ENCODE measurements at places on chromosomes 16 and 17.

DNA sequence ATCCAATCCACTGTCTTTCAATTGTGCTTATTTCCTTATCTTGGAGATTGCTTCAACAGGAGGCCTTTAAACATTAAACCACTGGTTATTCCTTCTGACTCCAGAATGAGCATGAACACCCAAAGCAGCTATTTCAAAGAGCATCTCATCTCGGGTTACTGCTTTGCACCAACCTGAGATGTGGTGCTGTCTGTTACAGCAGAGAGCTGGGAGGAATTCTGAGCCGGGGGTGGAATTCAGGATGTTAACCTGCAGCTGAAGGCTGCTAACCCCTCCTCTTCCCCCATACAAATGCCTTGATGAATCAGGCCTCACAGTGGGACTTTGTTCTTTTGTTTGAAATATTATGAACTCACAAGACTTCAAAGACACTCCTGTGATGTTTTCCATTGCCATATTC lies 113.1 kb downstream of the SHISA9 start:
- DNase-seq: no peak

- DNase-seq: no peak
These were observed 29.1 kb downstream of the CRHR1 start for GRCh38 chr17:45813048-45813725.

DNA sequence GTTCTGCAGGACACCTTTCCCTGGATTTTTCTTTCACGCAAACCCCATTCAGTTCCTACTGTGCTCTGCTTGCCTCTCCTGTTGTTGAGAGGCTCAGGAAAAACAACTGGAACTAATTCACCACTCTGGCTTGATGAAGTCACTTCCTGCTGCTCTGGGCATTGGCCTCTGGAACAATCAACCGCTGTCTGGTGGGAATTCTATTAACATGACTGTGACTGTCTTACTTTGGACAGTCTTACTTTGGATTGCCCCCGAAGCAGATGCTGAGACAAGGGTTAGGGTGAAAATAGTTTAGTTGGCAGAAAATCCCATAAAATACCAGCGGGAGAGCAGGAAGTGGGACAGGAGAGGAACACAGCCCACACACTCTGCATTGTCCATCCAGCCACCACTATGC lies 90.0 kb upstream of the HSBP1 start:
- no peak for DNase-seq

DNA sequence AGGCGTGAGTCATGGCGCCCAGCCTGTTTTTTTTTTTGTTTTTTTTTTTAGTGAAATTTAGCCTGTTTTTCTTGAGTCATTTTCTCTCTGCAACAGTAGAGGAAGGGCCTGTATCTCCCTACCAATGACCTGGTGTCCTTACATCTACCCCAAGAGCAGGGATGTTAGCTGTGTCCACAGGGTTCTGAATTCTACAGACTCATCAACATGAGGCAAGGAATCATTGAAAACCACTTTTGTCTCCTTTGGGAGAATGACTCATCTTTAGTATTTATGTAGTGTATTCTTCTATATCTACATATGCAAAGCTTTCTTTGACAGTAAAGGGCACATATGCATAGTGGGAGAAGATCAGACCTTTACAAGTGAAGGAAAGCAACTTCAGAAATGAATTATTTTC lies 105.3 kb downstream of the SPECC1 start:
- DNase-seq: no peak

GRCh38 chr17:17724307-17725010 lies 43.2 kb downstream of the RAI1 start:
- peak; percentile 91 for DNase-seq

All from GM20000 (cell line).